Pons (tissue), 1 donor: ENCODE measurements at places on chromosomes 7 and 10.
A peak's percentile ranks its signal among the peaks of the same experiment; 100 is the strongest.

- no peak for DNase-seq
These were observed 239.2 kb upstream of the PRKCQ start for GRCh38 chr10:6819301-6819700.

DNA sequence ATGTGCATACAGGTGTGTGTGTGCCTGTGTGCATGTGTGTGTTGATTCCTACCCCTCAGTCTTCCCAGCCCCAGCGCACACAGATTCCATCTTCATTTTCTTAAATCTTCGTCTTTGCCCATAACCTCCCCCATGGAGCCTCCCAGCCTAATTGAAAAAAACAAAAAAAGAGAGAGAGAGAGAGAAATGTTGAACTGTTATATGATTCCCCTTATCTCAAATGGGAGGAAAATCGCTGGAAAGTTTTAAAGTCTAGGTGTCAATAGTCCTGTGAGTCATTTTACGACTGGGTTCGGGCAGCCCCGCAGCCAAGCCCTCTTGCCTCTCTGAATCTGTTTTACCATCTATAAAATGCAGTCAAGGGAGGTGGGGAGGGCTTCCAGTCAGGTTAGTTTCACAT lies 60.9 kb downstream of the SPOCK2 start:
- DNase-seq = no peak

DNA sequence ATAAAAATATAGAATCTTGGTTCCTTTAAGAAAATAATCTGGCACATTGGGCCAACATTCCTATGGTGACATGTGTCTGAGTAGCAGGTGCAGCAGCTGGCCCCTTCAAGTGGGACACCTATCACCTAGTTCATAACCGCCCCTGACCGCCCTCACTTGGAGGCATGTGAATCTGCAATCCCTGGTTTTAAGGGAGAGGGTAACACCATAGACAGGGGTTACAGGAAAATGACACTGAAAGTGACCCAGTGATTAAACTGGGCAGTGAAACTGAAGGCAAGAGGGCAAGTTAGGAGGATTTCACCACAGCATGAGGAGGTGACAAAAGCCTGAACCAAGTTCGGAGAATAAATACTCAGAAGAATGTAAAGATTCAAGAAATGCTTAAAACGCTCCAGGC lies 1.1 kb downstream of the RSU1 start:
- peak; percentile 5 for DNase-seq

GRCh38 chr10:116001976-116002375 lies 271.0 kb downstream of the GFRA1 start:
- DNase-seq = no peak

DNA sequence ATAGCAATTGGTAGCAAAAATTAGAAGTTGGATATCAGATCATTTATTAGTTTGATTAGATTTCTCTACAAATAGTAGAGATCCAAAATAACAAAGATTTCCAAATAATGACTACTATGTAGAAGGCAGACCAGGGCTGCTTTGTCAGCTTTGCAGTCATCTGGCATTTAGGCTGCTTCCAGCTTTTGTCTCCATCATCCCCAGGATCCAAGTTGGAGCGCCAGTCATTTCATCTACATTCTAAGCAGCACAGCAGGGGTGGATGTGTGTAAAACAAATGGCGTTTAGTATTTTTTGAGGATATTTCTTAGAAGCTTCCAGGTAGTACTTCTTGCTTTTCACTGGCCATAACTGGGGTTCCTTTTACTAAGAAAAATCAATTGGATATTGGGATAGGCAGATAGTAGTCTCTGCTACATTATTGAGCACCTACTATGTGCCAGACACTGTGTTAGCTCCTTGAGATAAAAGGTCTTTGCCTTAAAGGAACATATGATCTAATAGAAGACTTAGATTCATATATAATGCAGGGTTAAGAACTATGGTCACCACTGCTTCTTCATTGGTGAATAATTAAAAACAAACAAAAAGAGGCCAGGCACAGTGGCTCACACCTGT lies 41.5 kb downstream of the TPST1 start:
- no peak for DNase-seq

- DNase-seq = no peak
These were observed 66.1 kb downstream of the RBM33 start for GRCh38 chr7:155710530-155710929.

- no peak for DNase-seq
These were observed 47.7 kb downstream of the LRGUK start for GRCh38 chr7:134174795-134175261.

DNA sequence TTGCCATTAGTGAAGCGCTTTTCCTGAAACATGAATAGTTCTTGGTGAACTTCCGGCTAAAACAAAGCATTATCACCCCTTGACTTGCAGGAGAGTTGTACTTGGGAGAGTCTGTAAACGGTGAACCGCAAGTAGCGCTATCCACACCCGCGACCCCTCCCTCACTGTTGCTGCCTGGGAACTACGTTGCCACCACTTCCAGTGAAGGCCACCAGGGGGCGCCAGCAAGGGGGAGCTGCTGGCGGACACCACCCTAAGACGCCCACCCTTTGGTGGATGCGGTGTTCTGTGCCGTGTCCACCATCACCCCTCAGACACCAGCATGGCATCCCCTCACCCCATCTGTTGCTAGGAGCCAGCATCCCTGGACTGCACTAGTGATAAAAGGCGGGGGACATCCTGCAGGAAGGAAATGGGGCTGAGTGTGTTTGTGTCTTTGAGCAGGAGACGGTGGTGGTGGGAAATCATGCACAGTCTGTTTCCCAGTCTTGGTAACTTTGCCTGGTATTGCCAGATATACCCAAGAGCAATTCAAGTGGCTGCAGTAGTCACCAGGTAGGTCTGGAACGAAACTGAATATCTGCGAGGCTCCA lies 298.2 kb downstream of the FRMD4A start:
- DNase-seq = no peak

DNA sequence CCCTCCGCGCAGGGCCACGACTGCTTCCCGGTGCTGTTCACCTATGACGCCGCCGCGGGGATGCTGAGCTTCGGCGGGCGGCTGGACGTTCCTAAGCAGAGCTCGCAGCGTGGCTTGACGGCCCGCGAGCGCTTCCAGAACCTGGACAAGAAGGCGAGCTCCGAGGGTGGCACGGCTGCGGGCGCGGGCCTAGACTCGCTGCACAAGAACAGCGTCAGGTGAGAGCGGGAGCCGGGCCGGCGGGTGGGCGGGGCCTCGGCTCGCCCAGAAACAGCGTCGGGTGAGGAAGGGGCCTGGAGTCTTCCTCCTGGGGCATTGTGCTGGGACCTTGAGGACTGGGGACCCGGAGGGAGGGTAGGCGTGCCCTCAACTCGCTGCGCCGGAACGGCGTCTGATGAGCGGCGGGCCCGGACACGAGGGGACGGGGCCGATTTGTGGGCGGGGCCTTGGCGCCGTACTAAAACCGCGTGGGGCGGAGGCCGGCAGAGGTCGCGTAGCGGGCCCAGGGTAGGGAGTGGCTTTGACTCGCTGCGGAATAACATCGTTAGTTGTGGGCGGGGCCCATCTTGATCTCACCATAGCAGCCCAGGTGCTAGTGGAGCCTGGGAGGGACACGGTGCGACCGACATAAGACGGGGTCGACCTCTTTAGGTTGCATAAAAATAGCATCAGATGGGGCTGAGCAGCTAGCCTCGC lies 15.6 kb downstream of the PDAP1 start:
- DNase-seq = no peak
